T-cell (primary cell): ENCODE measurements at places on chromosomes 7 and 10.

DNA sequence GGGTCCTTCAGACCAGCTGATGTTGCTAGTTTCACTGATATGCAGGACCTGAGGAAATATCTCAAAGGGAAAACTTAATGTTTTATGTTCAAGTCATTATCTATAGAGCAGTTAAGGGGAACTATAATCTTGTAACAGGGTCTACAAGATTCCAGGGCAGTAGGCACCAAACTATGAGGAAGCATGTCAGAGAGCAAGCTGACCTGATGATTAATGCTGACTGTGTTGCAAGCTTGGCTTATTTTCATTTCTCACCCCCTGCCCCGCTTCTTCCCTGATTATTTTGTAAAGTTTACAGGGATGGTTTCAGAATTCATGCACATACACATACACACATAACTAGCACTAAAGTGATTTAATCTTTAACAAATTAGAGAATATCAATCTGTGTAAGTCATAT is 84.3 kb upstream of the CACNA2D1 start:
- DNase-seq = no peak

GRCh38 chr10:98608411-98608810 is 161.7 kb upstream of the HPS1 start:
- no peak for DNase-seq

DNA sequence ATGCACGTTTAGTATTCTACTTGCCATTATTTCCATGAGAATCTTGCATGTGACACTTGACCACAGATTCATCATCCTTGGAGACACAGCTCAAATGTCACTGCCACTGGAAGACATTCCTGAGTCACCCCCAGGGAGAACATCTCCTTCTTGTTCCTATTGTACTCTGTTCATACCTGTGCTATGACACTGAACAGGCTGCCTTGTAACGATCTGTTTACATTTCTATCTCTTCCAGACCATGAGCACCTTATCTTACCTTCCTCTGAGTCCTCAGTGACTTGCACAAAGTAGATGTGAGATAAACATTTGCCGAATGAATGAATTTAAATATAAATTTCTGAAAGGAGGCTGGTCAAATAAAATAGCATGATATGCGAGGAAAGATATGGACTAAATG is 331.9 kb upstream of the LRRN3 start:
- DNase-seq = no peak

DNA sequence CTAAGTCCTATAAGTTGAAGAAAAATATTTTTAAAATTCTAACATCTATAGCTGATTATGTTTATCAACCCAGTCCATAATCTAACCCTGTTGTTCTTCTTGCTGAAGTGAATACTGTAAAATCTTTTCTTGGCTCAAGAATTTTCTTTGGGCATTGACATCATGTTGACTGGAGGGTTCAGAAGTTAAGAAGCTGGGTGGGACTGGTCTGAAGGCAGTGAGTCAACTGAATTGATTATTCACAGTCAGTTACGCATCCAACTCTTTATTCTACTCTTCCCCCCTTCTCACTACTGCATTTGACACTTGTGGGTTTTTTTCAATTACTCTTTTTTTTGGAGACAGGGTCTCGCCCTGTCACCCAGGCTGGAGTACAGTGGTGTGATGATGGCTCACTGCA is 31.0 kb downstream of the DENND2A start:
- DNase-seq = no peak

GRCh38 chr7:100491192-100491578 is 7.5 kb downstream of the NYAP1 start:
- no peak for DNase-seq

- no peak for DNase-seq
Observed at GRCh38 chr7:73966062-73966940, 61.7 kb upstream of the ELN start.

GRCh38 chr7:72159911-72160310 is 252.2 kb downstream of the CALN1 start:
- no peak for DNase-seq

- DNase-seq = no peak
Observed at GRCh38 chr10:121687095-121687813, 89.0 kb upstream of the FGFR2 start.

DNA sequence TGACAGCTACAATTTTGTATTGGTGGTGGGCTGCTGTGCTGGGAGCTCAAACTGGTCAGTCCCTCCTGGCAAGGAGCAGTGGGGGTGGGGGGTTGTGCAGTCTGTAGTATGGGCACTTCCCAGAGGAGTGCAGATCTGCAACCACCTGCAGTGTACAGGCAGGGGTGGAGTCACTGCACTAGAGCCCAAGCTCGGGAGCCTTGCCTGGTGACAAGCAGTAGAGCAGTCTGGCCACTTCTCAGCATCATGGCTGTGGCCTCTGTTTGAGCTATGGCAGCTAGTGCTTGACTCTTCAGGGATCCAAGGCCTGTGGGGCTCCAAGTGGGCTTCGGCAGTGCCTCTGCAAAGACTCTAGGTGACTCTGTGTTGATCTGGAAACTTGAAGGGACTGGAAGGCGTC is 585.1 kb upstream of the GRM3 start:
- no peak for DNase-seq

DNA sequence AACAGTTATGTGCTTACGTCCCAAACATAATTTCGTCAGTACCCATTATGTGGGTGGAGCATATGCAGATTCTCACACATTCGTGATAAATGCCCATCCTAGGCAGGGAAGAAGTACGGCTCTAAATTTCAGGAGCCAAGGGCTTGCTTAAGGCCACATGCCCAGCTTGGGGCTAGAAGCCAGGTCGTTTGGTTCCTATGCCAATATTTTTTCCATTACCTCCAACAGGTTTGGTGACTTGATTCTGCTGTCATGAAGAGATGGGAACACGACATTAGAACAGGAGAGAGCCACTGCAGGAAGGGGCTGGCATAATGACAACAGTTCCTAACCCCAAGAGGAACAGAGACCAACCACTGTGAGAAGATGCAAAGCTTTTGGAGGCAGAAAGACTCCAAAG is 85.1 kb downstream of the HIPK2 start:
- DNase-seq = no peak

- no peak for DNase-seq
Observed at GRCh38 chr7:111734954-111735660, 172.8 kb upstream of the IMMP2L start.

DNA sequence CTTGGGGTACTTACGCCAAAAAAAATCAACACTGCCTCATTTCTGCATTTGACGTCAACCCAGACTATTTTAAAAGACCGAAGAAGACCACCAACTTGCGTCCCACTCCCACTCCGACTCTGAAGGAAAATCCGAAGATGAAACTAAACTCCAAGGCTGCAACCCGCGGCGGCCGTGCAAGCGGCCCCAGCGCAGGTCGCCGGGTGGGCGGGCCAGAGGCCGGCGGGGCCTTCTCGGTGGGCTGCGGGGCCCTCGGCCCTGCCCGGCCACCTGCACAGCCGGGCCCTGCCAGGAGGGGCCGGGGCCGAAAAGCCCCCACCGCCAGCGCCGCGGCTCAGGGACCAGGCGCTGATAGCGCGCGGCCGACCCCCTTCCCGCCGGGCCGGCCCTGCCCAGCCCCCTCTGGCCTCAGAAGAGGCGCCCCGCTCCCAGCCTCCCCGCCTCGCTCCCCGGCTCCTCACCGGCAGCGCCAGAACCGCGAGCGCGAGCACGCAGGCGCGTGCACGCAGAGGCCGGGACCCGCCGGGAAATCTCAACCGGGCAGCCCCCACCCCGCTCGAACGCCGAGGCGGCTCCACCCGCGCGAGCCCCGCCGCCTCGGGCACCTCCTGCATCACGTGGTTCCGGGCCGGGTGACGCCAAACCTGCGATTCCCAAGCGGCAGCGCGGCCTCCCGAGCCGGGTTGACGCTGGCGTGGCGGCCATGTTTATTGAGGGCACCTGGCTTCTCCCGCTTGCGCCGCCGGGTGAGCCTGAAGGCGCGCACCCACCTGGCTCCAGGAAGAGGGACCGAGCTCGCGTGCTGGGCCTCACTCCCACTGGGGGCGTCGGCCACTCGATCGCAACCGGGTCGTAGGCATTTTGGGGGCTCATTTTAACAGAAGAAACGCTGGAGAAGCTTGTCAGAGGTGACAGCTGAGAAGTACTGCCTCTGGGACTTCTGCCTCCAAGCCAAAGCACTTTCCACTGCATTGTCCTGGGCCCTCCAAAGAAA is at the start of gene C7orf25:
Gene C7orf25 (minus strand): TSS at position 617 of the 994 bp plus-strand sequence. CDS start 1,170 bp downstream, outside the sequence.
- DNase-seq = peak; percentile 95

DNA sequence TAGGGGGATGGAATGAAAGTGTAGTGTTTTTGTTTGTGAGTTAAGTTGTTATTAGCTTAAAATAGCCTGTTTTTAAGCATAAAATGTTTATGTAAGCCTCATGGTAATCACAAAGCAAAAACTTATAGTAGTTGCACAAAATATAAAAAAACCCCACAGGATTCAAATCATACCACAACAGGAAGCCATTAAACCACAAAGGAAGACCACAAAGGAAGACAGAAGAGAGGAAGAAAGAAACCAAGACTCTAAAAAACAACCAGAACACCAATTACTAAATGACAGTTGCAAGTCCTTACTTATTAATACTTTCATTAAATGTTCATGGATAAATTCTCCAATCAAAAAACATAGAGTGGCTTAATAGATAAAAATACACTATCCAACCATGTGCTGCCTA is 63.6 kb downstream of the ANKRD7 start:
- DNase-seq = no peak

DNA sequence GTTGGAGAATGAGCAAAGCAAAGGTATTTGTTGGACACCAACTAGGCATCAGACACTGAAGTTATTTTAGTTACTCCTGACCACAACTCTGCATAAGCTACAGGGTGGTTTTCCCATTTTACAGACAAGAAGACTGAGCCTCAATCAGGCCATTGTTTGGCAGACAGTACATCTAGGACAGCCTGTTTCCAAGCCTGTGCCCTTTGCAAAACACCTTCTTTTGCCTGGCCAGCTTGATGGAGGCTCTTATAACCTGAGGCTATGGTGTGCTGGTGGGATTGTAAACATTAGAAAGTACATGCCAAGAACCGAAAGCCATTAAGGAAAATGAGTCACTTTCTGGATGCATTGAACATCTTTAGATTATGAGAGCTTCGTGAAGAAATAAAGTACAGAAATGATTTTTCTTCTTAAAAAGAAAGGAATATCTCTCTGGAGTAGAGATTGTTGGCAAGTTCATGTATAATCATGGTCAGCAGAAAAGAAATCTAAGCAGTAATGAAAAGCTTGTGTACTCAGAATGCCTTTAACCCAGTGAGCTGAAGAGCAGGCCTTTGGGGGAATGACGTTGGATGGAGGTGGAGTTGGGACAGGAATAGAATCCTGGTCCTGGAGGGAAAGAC is 140.6 kb downstream of the KIAA1217 start:
- DNase-seq = no peak

DNA sequence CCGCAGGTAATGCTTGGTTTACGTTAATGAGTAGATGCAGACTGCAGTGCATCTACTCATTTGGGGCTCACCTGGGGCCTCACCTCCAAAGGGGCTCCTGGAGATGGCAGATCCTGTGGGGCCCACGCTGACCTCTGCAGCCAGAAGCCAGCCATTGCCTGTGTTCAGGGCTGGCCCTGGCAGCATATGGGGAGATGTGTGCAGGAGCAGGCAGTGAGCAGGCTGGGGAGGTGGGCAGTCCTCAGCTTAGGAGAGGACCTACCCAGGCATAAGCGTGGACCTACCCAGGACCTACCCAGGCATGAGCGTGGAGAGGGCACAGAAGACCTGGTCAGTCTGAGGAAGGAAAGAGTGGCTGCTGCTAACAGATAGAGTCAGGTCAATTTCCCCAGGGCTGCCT is 178.5 kb downstream of the PTPRN2 start:
- no peak for DNase-seq

DNA sequence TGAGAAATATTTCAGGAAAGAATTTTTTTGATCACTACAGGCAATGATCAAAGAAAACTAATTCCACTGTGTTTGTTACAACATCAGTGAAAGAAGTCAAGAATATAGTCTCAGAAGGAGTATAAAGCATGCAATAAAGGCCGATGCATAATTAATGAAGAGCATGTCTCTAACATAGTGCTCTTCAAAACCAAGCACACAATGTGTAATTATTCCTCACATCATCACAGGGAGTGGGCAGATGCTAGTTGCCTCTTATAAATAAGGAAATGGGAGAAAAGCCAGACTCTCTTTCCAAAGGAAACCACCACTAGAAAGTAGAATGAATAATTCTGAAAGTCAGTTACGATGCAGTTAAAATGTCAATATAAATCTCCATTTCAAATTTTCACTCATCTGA is 220.1 kb downstream of the TEX36 start:
- DNase-seq = no peak

GRCh38 chr10:8315619-8316021 is 261.1 kb downstream of the GATA3 start:
- DNase-seq = no peak

DNA sequence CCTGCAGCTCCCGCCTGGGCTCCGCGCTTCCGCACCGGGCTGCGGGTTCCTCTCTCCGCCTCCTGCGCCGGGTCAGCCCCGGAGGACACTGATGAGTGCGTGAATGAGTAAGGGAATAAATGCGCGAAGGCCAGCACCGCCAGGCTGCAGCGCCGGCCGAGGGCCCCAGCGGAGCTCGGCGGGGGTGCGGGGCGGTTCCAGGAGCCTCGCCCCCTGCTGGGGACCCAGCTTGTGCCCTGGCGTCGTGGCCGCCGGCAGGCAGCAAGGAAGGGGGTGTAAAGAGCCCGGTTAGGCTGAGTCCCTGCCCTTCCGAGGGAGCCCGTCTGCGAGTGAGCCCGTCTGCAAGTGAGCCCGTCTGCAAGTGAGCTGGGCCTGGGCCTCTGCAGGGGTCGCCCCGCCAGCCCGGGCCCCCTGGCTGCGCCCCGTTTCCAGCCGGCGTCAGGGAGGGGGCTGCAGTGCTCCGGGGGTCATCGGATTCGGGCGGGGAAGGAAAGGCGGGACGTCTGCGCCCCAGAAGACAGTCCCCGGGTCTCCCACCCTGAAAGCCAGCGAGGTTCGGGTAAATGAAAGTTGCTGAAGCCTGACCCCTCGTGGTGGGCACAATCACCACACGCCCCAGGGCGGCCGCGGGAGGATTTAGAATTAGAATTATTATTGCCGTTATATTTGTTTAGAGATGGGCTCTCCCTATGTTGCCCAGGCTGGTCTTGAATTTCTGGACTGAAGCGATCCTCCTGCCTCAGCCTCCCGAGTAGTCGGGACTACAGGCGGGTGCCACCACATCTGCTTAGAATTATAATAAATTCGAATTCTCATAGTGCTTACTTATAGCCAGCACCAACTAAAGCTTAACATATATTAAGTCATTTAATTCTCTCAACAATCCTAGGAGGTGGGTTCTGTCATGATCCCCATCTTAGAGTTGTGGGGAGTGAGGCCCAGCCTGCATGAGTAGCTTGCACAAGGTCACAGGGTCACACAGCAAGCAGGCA is 8.6 kb upstream of the CRYGN start:
- DNase-seq = peak; percentile 68

GRCh38 chr10:86110156-86110786 is 256.3 kb downstream of the GRID1 start:
- no peak for DNase-seq

GRCh38 chr10:26361971-26362370 is 76.2 kb upstream of the APBB1IP start:
- DNase-seq = no peak

- no peak for DNase-seq
Observed at GRCh38 chr7:85890244-85890811, 703.5 kb upstream of the SEMA3D start.

- no peak for DNase-seq
Observed at GRCh38 chr7:85595750-85596178, 408.9 kb upstream of the SEMA3D start.

GRCh38 chr7:109456116-109456515 is 886.4 kb downstream of the DNAJB9 start:
- no peak for DNase-seq
